Frontal cortex (tissue), 4 donors: ENCODE measurements at places on chromosomes 3 and 15. TPM values are rescaled to one million over a fixed set of nuclear protein-coding genes. Genes with fewer than 3 reads are reported as not detected.

The EDEM1 gene
- total RNA-seq: 5.3 TPM

The FBXL22 gene
- total RNA-seq: 0.82 TPM

- DNase-seq: no peak
Measured at GRCh38 chr15:33320017-33320416, 9.2 kb downstream of the RYR3 start.

DNA sequence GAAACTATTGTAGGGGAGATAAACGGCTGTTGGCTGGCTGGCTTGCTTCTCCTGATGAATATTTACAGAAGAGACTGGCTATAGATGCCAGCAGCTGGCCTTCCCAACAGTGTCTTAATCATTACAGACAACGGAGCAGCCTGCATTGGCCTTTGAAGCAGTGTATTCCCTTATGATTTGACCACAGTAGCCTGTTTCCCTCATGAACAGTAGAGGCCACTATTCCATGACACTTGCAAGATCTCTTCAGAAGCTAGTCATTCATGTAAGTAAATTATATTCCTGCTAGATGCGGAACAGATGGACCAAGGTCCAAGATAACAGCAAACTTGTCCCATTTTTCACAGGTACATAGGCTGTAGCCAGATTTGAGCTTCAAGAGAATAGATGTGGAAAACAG lies 47.3 kb downstream of the TMCO5A start:
- no peak for DNase-seq

The LMAN1L gene
- not detected for total RNA-seq

The ZDHHC19 gene
- not detected for total RNA-seq

DNA sequence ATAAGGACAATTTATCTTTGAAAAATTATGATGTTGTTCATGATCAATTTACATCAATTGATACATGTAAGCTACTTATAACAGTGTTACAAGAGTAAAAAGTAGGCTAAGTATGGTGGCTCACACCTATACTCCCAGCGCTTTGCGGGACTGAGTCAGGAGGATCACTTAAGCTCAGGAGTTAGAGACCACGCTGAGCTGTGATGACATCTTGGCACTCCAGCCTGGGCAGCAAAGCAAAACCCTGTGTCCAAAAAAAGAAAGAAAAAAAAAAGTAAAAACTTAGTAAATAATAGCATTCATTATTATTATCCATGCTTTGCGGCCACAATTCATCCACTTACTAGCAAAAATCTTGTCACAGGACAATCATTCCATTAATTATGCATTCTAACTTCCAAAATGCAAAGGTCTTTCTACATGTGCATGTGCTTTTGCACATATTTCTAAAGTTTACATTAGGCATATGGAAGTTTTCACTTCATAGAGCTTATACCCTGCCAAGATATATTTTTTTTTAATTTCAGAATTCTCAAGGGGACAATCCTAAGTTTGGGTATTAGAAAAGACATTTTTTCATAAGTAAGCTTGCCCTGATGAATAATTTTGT lies 243.3 kb upstream of the RARB start:
- DNase-seq: no peak

- DNase-seq: no peak
Measured at GRCh38 chr3:133023362-133023761, 14.8 kb upstream of the TMEM108 start.

- DNase-seq: no peak
Measured at GRCh38 chr15:69451951-69452691, 497 bp upstream of the RPLP1 start.

- DNase-seq: no peak
Measured at GRCh38 chr3:194223951-194224350, 88.0 kb downstream of the HES1 start.

DNA sequence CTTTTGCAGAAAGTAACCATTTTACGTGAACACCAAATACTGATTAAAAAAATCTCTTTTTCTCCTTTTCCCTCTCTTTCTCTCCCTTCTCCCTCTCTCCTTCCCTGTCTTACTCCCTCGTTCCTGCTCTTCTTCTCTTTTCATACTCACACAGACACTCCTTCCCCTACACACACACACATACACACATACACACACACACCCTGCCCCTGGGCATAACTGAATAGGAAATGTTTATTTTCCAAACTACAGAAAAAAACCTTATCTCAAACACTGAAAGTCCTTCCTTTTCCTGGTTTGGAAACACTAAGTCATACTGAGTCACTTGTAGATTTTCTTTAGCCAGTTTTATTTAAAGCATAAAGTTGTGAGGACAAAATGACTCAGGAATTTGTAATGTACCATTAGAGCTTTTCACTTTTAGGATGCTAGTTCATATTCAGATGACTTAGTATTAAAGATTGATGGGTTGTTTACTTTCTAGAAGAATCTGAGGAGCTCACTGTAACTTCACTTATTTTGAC lies 62.4 kb downstream of the MBNL1 start:
- no peak for DNase-seq

The AGTR1 gene
- 0.41 TPM for total RNA-seq

The ATP13A4 gene
- total RNA-seq: 10.2 TPM

DNA sequence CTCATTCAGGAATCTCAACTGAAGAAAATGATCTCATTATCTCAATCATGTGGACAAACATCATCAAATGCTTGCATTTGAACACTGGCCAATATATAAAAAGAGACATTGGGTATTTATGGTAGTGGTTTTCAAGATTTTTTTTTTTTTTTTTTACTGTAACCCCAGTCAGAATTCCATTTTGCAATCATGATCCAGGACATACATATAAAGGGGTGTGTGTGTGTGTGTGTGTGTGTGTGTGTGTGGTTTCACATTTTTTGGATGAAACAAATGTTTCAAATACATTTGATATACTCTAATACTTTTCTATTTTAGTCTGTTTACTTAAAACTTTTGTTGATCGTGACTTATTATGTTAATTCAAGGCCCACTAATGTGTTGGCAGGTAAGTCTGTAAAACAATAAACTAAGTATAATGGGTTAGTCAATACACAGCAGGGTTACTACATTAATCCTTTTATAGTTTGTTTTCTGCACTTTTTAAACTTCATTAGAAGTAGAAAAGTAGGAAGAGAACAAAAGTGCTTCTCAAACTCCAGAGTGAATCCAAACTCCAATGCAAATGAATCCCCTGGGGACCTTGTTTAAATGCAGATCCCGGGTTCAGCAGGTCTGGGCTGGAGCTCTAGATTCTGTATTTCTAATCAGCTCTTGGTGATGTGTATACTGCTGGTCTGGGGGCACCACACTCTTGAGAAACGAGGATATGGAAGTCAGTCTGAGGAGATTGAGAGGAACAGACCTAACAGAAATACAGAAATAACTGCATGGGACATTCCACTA lies 17.6 kb downstream of the THRB start:
- DNase-seq: no peak

The HYAL1 gene
- total RNA-seq: 0.41 TPM

- no peak for DNase-seq
Measured at GRCh38 chr3:48411606-48412374, 18.1 kb downstream of the PLXNB1 start.

DNA sequence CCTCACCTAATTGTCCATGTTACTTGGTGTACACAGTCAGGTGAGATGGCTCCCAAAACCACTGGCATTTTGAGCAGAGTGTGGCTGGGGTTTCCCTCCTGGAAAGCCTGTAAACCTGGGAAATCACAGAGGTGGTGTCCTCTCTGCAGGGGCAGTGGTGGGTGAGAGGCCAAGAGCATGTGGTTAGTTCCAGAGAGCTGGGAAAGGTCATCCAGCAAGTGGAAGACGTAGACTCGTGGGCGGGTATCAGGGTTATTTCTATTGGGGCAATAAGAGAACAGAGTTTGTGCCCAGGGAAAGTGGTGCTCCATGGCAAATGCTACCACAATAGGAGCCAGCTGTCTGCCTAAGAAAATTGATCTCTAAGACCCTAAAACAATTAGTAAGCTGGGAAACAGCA lies 44.6 kb upstream of the LIMD1 start:
- DNase-seq: no peak

The TGM5 gene
- not detected for total RNA-seq

DNA sequence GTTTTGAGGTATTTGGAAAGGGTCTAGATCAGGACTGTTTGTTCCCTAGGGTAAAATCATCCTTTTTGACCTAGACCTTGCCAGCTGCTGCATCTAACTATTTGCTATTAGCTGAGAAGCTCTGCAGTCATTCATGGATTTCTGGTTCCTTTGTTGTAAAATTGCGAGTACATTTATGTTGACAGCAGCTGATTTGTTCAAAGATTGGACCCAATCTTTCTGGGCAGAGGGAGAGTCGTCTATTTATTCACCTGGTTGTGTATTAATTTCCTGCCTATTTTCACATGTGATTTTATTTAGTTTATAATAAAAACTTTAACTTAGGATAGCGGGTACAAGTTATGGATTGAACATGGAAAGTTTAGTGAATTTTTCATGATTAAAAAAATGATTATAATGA lies 236.3 kb downstream of the CNTN4 start:
- no peak for DNase-seq

The ZNF385D gene
- 17.5 TPM for total RNA-seq

- DNase-seq: peak; percentile 77
Measured at GRCh38 chr3:47780741-47781684, 680 bp downstream of the SMARCC1 start.

GRCh38 chr15:27061739-27062138 lies 90.8 kb downstream of the GABRG3 start:
- DNase-seq: no peak
